ENCODE measurements at places on chromosomes 12 and 14.

- DNase-seq = no peak
Observed at GRCh38 chr12:42766754-42767153, 177.2 kb upstream of the PRICKLE1 start.

DNA sequence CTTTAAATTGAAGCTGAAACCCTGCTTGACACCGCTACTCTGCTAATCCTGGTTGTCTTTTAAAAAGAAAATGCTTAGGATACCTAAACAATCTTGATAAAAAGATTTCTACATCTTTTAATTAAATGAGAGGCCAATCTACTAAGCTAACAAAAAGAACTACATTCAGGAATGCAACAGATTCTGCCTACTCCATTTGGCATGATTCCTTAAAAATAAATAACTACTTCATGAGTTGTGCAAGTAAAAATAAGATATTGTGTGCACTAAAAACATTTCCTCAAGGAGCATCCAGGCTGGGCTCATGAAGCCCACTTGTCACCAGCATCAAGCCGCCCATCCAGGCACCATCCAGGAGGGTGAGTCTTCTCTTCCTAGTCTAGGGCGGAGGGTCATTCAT lies 197.5 kb downstream of the PAX9 start:
- no peak for DNase-seq

DNA sequence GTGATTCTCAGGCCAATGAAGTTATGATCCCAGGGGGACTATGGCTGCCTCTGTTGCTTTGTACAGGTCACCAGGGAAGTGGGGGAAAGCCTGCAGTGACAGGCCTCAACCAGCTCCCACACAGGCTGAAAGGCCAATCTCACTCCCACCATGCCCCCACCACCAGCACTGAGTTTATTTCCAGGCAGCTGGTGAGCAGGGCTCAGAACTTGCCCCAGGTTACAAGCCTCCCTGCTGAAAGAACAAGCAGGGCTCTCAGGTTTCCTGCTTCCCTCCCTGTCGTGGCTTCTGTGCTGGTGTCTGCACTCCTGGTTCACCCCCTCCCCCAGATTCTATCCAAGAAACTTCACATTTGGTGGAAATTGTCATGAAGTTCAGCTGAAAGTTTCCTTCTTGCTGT lies 260.3 kb downstream of the CCDC59 start:
- DNase-seq = no peak

DNA sequence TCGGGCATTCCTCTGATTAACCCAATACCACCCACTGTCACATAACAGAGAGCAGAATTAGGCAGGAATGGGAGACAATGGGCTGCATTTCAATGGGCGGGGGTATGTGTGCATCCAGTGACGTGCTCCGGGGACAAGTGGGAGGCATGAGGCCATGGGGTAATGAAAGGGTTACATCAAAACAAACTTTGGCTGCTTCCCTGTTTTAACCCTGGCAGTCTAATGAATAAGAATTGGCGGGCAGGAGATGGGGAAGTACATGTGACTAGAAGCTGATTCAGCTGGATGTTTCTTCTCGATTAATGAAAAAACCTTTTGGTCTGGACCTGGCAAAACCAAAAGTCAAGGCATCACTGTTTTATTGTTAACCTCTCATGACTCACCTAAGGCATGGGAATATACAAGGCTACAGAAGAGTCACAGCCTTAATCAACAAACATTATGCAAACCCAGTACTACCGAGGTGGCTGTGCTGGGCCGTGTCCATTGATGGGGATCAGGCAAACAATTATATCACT lies 44.2 kb downstream of the SOCS2 start:
- DNase-seq = no peak

DNA sequence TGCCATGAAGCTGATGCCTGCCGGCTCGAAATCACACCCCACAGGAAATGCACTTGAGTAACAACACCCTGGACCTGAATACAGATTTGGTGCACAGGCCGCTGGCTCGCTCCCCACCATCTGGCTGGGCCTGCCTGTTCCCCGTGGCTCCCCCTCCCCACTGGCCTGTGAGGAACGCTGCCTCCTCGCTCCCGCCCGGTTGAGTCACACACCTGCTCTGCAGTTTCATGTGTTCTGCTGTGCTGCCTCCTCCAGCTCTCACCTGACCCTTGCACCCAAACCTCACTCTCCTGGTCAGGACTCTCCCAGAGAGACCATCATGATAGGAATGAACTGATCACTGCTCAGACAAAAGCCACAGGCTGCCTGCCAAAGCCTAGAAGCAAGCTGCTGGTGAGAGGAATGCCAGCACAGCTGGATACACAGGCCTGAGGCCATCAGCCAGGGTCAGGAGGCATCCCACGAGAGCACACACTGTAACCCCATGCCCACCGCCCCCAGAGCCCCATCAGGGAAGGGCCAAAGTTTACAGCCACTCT lies 3.8 kb upstream of the SIVA1 start:
- DNase-seq = no peak

DNA sequence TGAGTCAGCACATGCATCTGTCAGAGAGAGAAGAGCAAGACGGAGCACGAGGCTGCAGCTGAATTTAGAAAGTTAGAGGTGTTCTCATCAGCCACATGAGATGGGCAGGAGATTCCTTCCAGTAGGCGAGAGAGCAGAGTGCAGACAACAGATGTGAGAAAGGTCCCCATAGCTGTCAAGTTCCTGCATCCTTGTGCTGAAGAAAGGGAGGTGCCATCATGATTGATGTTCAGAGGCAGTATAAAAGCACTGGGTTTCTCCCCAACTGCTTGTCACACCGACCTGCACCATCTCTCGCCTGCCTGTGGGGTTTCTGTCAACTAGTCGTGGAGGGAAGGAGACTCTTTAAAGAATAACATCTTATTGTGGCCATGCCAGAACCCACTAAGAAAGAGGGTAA lies at the start of gene MYBPC1:
MYBPC1 (plus strand) TSS at position 272 of the 400 bp plus-strand sequence; CDS start at position 372, 100 bp downstream.
- no peak for DNase-seq

- DNase-seq = no peak
Observed at GRCh38 chr12:1488908-1489381, 105.4 kb downstream of the FBXL14 start.

DNA sequence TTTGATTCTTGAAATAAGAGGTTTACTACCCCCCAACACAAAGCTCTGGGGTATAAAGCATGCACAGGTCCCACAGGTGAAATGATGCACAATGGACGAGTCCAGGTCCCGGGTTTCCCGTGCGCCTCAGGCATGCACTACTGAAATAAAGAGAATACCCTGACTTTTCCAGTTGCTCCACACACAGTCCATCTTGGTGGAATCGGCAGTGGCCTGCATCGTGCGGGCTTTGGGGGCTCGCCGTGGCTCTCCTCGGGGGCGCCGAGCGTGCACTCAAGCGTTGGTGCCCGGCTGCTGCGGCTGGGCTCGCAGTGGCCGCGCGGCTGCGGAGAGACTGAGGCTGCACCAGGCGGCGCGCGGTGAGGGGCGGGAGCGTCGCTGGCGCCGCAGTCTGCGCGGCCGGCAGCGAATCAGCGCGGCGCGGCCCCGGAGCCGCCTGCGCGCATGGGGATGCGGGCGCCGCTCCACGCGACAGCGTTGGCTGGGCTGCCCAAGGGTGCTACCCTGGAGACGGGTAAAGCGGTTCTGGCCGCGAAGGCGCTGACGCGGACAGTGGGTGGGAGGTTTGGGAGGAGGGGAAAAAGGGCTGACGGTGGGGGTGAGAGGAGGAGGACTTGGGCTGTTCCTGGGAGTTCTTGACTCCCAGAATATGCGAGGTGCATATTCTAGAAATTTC lies 53.8 kb upstream of the CCDC175 start:
- no peak for DNase-seq

GRCh38 chr12:51381226-51382079 lies 9.8 kb downstream of the GALNT6 start:
- no peak for DNase-seq

DNA sequence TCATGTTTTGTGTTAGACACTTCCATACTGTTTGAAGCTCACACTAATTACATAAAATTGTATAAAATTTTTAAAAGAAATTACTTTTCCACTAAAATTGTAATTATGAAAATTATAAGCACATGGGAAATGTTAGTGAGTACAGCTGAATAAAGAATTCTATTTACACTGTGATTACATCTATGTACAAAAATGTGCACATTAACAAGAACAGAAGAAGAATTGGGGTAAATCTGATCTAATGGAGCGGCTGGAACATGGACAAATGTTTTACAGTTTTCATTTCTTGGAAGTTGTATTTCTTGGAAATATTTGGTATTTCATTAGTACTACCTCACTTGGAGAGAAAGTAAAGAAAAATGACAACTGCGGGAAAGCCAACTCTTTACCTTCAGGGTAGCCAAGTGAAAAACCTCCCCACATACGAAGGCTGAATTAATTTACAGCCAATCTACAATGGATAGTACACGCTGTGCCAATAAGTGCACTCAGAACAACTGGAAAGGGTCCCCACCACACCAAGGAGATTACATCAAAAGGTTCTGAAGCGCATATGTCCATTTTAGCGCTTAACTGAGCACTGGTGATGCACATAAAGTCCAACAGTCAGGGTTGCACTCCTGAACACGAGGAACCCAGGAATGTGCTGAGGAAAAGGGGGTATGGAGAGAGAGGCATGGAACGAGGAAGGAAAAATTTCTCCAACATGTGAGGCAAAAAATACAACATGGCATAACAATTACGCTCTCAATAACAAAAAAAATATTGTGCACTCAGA lies 17.5 kb downstream of the MED13L start:
- DNase-seq = no peak

DNA sequence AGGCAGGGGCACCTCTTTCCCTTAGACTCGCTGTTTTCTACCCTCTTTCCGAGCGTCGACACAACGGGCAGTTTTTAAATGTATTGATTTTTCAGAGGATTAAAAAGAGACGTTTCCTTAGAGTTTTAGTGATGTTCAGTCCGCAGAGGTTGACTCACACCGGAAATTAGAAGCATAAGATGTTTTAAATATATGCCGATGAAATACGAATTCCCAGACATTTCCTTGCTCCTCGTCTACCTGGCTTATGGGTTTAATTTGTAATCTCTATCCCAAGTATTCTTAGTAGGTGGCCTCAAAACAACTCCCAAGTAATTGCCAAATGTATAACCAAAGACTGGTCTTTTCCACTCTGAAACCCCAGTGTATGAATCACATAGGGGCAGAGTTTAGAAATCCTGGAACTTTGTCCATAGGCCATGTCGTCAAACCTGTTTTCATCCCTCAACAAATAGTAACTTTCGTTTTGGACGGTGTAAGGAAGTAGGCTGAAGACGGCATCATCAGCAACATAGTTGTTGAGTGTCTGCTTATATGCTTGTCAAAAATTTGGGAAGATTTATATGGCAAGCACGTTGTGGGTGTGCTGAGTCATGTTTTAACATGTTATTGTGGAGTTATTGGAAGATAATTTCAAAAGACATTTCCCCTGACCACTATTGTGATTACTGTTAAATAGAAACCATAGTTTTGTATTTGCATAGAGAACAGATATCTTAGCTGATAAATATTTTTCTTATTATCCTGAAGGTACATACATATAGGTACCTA lies 824 bp downstream of the TBK1 start:
- no peak for DNase-seq

DNA sequence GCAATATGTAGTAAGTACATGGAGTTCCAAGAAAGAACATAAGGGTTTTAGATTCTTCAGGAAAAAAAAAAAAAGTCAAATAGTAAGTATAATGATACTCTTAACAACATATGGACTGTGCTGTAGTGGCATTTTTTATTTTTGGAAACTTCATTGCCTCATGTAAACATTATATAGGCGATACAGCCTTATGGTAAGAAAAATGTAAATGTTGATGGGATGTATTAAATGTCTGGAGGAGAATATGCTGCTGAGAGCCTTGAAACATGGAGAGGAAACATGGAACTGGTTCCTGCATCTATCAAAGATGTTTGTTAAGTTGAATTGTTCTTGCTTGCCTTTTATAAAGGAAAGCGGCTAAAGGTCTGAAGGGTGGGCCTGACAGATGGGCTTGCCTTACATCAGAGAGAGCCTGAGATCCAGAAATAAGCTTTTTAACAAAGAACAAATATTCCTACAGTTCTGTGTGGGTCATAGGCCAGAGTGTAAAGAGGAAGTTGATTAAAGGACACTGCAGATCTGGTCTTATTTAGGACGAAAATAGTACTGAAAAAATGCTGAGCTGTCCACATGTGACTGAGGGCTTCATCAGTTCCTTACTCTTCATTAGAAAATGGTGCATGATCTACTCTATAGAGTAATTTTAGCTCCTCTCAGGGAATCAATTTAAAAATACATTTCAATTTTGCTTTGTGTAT lies 448.1 kb upstream of the DCN start:
- DNase-seq = no peak

DNA sequence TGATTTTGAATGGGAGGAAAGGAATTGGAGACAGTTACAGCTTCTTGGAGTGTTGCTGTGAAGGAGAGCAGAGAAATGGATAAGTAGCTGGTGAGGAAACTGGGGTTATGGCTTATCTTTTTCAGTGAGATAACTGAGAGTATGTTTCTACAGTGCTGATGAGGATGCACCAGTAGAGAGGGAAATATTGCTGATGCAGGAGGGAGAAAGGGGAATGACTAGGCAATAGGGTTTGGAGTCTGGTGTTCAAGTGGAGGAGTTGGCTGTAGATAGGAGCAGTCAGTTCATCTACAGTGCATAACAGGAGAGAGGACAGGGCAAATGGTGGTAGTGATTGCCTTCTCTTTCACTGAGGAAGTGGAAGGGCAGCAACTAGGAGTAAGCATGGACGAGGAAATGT lies 33.0 kb downstream of the SPATS2 start:
- no peak for DNase-seq

DNA sequence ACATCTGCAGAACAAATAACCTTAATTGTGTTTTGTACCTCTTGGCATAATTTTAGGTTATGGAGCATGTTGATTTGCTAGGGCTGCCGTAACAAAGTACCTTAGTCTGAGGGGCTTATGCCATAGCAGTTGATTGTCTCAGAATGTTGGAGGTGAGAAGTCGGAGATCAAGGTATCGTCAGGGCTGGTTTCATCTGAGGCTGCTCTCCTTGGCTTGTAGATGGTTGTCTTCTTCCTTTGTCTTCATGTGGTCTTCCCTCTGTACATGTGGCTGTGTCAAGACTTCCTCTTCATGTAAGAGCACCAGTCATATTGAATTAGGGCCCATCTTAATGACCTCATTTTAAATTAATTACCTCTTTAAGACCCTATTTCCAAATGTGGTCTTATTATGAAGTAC lies 64.4 kb upstream of the PTHLH start:
- DNase-seq = no peak

DNA sequence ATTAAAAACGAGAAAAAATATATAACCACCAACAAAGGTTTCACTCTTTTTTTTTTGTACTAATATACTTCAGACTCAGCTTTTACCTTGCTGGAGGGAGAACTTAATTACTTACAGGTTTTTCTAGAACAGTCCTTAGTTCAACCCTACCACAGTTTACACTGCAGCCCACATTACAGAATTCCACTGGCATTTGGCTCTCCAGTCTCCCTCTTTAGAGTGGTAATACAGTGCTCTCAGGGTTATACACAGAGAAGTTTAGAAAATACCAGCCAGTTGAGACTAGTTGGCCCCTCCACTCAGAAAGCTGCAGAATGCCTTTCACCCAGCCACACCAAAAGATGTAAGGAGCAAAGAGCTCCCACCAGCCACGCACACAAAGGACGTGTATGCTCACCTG lies 122.3 kb upstream of the DIO3 start:
- no peak for DNase-seq

- DNase-seq = no peak
Observed at GRCh38 chr12:61023231-61023630, 1237.0 kb upstream of the USP15 start.

GRCh38 chr12:117331691-117332090 lies 29.7 kb downstream of the NOS1 start:
- DNase-seq = no peak

Data from activated CD4-positive, CD25-positive, alpha-beta regulatory T cell (primary cell).